ENCODE measurements at places on chromosomes 7 and 10.

DNA sequence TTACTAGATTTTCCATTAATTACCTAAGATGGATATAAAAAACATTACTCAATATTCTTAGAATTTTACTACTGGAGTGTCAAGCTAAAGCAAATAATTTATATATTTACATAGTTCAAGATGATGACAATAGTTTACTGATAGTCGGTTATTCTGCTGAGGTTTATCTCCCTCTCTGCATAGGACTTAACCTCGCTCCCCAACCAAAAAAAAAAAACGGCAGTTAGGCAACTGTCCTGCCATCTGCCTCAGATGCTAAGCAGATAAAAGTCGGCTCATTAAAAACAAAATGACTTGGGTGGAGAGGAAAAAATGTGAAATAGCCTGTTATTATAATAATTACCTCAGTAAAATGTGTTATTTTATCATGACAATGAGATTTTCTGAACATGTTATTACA lies 14.0 kb upstream of the ITGB8 start:
- no peak for DNase-seq

DNA sequence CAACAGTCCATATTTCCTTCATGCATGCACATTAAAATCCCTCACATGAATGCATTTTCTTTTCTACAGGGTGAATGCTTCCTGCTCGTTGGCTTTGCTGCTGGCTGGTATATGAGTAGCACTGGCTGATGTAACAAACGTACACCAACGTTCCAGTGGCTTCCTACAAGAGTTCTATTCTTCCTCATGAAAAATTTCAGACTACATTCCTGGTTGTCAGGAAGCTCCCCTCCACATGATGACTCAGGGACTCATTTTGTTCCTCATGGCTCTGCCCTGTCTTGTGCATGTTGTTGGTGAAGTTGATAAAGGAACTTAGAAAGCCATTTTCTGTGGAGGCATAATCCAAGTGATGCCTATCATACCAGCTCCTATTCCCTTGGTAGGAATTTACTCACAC lies 470.7 kb upstream of the KLF6 start:
- no peak for DNase-seq

GRCh38 chr10:78292250-78292981 lies 258.8 kb downstream of the RPS24 start:
- no peak for DNase-seq

DNA sequence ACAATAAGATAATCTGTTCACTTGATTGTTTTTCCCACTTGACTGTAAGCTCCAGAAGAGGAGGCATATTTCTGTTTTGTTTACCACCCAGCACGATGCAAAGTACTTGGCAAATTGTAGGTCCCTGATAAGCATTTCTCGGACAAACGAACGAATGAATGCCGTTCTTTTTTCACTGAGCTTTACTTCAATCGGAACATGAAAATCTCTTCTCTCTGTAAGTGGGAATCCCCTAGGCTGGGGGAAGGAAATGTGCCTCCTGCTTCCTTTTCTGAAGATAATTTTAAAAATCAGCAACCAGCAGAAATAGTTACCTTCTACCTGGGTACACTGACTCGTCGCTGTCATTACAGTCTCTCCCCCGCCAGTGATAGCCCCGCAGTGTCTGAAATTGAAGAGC lies 102.9 kb downstream of the AOAH start:
- DNase-seq = no peak

DNA sequence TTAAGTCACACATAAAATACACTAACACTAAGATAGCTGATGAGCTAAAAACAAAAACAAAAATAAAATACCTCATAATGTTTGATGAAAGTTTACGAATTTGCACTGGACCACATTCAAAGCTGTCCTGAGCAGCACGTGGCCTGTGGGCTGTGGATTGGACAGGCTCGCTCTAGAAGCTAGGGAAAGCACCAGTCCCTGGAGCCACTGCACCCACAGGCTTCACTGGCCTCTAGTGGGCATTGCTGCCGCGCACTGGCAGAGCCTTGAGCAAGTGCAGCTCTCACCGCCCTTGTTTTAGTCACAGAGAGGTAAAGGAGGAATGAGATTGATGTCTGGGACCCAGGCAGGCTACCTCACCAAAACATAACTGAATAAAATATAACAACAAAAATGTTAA lies 67.6 kb downstream of the PAX2 start:
- no peak for DNase-seq
